Activated gamma-delta T cell treated with anti-CD3 and anti-CD28 coated beads, Interleukin-2, amount 50 U/mL, for 16 hours (primary cell): ENCODE measurements at places on chromosomes 3 and 15.

- DNase-seq: peak; percentile 47
Observed at GRCh38 chr3:14424711-14425580, 22.5 kb downstream of the SLC6A6 start.

DNA sequence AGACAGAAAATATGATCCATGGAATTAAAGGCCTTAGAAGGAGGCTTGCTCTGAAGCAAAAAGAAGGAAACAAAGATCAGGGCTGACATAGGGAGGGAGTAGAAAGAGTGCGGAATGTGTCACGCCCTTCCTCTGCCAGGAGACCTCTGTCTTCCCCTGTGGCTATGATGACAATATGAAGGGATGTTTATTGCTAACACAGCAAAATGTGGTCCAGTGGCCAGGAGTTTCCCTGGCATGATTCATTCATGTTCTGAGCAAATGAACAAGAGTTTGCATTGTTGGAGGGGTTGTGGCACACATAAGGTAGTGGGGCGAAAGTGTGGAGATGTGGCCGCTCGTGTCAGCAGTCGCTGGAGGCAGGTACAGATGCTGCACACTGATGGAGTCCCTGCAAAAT lies 169.4 kb downstream of the SHQ1 start:
- DNase-seq: no peak

DNA sequence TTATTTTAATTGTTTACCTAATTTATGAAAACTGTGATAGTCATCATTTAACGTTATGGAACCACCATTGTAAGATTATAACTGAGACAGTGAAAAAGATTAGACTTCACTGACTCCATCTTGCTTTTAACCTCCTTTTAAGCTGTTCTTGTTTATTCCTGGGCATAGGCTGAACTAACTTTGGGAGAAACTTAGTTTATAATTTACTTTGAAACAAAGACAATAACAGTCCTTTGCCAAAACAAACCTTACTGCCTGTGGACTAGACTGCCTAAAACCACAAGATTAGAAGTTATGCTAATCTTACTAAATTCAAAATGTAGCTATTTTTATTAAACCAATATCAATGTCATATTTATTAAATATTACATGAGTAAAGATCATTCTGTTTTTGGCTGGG lies 44.3 kb upstream of the TMEM45A start:
- DNase-seq: no peak

GRCh38 chr3:128354788-128355542 lies 111.7 kb downstream of the DNAJB8 start:
- DNase-seq: no peak

DNA sequence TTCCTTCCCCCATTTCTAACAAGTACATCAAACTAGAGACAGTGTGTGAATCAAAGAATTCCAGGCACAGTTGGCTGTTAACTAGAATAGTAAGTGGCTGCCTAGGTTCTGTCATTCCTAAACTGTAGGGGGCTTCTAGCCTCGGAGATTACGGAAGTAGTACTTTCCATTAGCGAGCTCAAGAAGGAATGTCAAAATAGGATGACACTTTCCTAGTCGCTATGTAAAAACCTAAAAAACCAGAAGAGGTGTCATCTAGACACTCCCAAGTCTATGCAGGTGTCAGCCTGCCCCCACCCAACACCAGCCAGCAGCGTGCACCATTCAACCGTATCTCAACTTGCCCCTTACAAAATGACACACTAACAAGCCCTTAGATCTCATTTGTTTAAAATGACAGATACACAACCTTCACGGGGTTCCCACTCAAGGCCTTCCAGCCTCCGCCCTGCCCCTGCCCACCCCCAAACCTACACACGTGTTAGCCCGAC lies 874 bp downstream of the INO80 start:
- DNase-seq: no peak

GRCh38 chr15:69222002-69222474 lies 61.6 kb downstream of the GLCE start:
- no peak for DNase-seq

DNA sequence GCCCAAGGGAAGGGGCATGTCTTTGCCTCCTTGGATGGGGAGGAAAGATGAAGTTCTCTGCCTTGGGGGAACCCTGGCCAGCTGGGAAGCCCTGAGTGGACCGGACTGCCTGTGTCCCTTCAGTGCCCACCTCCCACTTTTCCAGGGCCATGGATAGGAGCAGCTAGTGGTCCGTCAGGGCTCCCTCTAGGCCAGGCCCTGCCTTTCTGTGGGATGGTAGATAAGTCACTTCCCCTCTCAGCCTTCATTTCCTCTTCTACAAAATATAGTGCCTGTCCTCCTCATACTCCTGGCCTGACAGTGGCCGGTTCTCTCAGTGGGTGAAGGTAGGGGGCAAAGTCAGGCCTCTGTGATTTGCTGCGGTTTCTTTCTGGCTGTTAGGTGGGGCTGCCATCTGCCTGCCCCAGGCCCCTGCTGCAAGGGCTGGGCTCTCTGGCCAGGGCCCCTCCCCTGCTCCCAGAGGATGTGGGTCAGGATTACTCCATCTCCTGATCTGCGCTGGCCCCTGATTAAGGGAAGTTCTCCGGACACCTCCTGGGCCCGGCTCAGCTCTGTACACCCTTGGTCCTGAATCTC lies 1.4 kb downstream of the PLEKHO2 start:
- no peak for DNase-seq

DNA sequence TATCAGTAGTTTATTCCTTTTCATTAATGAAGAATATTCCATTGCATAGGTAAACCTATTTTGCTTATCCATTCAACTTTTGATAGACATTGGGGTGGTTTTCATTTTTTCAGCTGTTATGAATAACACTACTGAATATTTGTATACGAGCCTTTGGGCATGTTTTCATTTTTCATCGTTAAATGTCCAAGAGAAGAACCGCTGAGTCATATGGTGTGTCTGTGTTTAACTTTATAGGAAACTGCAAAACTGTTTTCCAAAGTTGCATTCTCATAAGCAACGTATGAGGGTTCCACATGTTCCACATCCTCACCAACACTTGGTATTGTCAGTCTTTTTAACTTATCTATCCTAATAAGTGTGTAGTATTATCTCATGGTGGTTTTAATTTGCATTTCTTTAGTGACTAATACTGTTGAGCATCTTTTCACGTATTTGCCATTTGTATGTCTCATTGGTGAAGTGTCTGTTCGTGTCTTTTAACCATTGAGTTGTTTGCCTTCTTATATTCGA lies 33.8 kb downstream of the REC114 start:
- no peak for DNase-seq

DNA sequence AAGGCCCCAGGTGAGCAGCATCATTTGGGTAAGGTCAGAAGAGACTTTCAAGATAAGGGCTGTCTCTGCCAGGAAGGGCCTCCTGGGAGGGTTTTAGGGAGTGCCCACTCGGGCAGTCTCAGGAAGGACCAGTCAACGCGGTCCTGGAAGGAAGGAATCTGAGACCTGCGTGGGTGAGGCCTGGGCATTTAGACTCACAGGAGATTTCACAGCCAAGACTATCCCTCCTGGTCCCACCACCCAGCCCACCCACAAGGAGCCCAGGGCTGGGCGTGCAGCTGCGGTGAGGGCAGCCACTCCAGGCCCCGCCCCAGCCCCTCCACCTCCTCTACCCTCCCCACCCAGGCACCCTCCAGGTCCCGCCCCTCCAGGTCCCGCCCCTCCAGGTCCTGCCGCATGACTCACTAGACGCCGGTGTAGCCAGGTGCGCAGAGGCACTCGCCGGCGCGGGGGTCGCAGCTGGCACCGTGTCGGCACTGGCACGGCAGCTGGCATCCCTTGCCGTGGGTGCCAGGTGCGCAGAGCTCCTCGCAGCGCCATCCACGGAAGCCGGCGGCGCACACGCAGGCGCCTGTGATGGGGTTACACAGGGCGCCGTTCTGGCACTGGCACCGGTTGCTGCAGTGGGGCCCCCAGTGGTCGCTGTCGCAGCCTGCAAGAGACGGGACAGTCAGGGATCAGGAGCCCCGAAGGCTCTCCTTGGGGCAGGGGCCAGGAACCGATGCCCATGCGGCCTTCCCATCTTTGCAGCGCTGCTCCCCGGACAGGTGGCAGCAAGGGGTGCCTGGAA lies 112.7 kb downstream of the RAB11A start:
- DNase-seq: peak; percentile 33

- DNase-seq: no peak
Observed at GRCh38 chr3:133864616-133865015, 31.1 kb downstream of the RAB6B start.

DNA sequence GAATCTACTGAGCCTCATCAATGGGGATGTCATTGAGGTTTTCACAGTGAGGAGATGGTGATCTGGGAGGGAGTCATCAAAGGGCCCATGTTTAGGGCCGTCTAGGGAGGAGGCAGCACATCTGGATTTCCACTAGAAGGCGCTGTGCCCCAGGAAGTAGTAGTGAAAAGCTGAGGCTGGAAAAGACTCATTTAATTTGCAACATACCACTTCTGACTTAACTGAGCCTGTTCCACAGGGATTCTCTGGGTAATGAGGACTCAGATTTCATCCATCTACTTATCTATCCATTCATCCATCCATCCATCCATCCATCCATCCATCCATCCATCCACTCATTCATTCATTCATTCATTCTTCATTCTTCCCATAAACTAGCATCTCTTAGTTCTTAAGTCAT lies 17.4 kb upstream of the SHF start:
- peak; percentile 33 for DNase-seq

- no peak for DNase-seq
Observed at GRCh38 chr3:37174532-37175126, at the start of gene LRRFIP2. Gene LRRFIP2, minus strand, starts transcription at chr3:37174582. Its CDS starts 25,599 bp downstream, at chr3:37148983.

DNA sequence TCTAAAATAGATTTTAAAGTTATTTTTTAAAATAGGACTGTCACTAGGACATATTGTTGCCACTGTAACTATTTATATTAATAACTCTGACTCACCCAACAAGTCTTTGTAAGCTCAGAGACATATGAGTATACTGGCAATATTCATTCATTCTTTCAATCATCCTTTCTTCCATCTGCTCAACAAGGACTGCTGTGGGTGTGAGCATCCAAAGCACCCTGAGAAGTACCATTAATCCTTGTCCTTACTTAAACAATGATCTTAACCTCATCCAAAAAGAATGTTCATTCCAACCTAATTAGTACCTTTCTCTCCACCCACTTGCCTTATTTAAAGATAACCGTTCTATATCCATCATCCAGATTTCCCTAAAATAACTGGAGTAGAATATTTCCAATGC lies 94.2 kb upstream of the PPP2R3A start:
- DNase-seq: no peak

GRCh38 chr3:9352917-9353752 lies 9.7 kb upstream of the THUMPD3 start:
- peak; percentile 19 for DNase-seq

DNA sequence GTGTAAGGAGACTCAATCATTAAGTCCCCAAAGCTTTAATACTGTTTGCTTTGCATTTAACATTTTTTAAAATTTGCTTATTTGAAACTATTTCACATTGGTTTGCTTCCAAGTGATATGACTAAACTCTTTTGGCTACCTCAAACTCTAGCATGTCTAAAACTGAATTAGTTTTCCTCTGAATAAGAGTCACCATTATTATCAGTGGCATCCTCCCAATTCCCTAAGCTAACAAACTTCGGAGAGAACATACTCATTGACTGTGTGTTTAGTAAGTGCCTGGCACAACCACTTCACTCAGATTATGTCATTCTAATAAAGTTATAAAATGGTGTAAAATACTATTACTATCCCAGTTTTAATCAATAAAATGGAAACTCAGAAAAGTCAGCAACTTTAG lies 21.9 kb downstream of the ATOSA start:
- no peak for DNase-seq

DNA sequence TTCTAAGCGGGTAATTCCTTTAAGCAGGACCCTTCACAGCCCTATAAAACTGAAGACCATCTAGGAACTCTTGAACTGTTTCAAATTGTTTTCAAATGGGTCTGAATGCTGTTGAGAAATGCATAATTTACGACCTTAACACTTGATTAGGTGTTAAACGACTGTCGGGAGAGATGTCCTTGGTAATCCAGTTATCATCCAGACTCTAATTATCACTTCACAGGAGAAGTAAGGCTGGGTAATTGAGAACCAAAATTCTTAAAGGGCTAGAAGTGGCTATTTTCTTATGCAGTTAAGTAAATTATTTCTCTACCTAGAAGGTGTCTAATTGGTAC lies 276.7 kb upstream of the TBC1D5 start:
- no peak for DNase-seq

- DNase-seq: no peak
Observed at GRCh38 chr15:31147456-31147855, 45.9 kb upstream of the TRPM1 start.

GRCh38 chr15:70859998-70860397 lies 6.0 kb upstream of the LARP6 start:
- no peak for DNase-seq

DNA sequence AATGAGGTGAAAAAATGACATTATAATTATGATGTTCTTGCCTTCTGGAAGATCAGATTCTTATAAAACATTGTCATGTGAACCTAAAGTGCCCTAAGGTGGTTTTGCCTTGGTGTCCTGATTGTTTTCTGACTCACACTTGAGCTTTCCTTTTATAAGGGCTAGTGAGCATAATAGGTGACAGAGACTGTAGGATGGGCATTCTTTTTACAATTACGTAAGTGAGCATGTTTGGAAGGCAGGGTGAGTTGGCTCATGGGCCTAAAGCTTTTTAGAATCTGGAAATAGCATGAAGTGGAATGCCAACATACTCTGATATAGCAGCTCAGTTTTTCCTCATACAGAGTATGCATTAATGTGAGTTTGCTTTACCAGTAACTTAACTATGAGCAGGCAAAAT lies 41.2 kb downstream of the CRYBG3 start:
- DNase-seq: no peak

DNA sequence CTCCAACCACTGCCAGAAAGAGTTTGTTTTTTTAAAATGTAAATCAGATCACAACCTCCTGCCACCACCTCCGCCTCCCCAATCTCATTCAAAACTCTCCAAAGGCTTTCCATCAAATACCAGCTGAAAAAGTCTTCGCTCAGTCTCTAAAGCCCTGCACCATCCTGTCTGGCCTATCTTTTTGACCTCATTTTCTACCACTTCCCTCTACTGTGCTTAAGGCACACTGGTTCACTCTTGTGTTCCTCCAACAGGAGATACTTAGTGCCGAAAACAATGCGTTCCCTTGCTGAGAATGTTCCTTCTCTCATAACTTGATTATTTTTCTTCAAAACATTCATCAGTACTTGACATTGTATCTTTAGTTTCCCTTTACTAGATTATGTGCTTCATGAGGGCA lies 3.5 kb downstream of the BTBD1 start:
- DNase-seq: no peak

DNA sequence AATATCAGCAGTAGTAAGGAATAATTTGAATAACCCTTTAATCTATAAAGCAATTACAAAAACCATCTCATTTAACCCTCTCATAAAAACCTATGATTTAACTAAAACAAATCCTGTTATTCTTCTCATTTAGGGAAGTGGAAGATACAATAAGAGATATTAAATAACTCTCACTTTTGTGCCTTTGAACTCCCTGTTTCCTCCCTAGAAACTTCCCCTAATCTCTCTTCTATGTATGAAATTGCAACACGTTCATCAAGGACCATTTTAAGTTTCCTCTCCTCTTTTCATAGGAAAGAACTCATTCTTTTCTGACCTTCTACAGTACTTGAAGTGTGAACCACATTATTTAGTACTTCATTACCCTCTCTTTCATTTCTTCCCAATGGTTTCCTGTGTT lies 18.8 kb upstream of the FAM81A start:
- no peak for DNase-seq
